H9 (cell line): ENCODE measurements at places on chromosomes 12 and 14. TPM values are rescaled to one million over a fixed set of nuclear protein-coding genes. Genes with fewer than 3 reads are reported as not detected.

The PDZRN4 gene
- not detected in 2 replicates for total RNA-seq

The ARID4A gene
- 12.9 and 13.2 TPM in 2 replicates for total RNA-seq

The C12orf56 gene
- total RNA-seq = 1.5 and 2.2 TPM in 2 replicates

The LTBP2 gene
- 0.75 and 0.77 TPM in 2 replicates for total RNA-seq

The C14orf180 gene
- total RNA-seq = not detected in 2 replicates

The ZDHHC22 gene
- total RNA-seq = 11.3 and 11.9 TPM in 2 replicates

The RGS6 gene
- 2.8 and 3.0 TPM in 2 replicates for total RNA-seq

The FLRT2 gene
- total RNA-seq = 2.8 and 3.3 TPM in 2 replicates
